ENCODE measurements at places on chromosomes 11 and 22.

GRCh38 chr11:132782102-132782501 lies 750.2 kb downstream of the OPCML start:
- no peak for DNase-seq

DNA sequence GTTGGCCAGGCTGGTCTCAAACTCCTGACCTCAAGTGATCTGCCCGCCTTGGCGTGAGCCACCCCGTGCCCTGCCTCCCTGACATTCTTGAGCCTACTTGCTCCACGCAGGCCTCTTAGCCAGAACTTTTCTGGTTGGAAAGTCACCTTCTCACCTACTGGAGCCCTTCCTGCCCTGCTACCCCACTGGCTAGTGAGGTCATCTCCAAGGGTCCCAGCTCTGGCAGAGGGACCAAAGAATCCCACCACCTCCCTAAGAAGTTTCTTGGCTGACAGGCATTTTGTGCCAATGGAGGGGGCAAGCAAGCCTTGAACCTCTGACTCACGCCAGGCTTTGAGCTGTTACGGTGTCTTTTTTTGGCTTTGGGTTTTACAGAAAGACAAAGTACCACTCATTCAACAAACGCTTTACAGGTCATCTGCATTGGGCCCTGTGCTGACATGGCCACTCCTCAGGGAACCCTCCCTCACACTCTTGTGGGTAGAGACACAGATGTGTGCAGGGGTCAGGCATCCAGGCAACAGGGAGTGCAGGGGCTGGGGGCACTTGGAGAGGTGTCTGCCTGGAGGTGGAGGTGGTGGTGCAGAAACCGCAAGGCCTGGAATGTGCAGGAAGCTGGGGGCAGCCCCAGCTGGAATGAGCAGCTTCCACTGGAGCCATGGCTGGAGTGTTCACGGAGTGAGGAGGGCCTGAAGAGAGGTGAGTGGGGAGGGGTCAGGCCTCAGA lies 27.1 kb upstream of the WNT11 start:
- DNase-seq: no peak

GRCh38 chr11:15114501-15115475 lies at the start of gene INSC:
INSC (plus strand) TSS chr11:15114923; CDS start chr11:15149175, 34,252 bp downstream.
- DNase-seq: no peak

DNA sequence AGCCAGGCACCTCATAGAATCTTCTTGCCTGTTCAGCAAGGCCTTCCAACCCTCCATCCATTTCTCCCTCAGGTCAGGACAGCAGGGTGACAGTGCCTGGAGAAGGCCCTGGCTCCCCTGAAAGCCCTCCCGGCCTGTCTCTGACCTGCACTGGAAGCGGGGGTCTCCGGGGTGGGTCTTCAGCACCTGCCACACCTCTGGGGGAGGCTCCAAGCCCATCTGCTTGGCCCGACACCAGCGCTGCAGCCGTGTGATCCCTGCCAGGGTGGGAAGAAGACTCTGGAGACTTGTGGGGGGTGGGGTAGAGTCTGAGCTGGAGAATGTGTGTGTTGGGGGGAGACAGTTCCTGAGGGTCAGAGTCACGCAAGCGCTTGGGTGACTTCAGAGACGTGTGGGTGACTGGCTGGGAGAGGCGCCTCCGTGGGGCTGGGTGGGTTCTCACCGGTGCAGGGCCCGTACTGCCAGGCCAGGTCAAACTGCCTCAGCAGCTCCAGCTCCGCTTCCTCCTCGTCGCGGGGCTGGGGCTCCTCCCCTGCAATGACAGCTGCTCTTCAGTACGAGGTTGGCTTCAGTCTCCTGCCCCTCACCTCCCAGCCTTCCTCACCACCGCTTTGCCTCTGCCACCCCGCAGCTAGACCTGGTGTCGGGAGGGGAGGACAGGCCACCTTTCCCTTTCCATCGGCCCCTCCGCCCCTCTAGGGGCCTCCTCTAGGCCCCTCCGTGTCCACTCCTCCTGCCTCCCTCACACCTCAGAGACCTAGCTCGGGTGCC lies 615 bp downstream of the POLD4 start:
- DNase-seq: no peak

GRCh38 chr22:24230911-24231656 lies 13.8 kb downstream of the GGT5 start:
- DNase-seq: peak; percentile 42

DNA sequence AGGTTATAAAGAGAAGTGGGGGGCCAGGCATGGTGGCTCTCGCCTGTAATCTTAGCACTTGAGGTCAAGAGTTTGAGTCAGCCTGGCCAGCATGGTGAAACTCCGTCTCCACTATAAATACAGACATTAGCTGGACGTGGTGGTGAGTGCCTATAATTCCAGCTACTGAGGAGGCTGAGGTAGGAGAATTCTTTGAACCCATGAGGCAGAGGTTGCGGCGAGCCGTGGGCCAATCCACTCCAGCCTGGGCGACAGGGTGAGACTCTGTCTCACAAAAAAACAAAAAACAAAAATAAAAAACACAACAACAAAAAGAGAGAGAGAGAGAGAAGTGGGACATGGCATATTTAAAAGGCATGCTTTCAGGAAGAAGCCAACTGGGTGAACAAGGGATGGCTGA lies 80.1 kb upstream of the CARD18 start:
- DNase-seq: no peak

GRCh38 chr11:41404109-41404508 lies 55.3 kb downstream of the LRRC4C start:
- DNase-seq: no peak

DNA sequence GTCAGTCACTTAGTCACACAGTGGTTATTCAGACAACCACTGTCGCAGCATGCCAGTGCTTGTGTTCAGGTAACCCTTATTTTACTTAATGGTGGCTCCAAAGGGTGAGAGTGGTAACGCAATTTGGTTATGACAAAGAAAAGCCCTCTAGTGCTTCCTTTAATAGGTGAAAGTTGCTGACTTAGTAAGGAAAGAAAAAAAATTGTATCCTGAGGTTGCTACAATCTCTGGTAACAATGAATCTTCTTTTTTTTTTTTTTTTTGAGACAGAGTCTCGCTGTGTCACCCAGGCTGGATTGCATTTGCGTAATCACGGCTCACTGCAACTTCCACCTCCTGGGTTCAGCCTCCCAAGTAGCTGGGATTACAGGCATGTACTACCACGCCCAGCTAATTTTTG lies 64.5 kb downstream of the C11orf91 start:
- no peak for DNase-seq

- DNase-seq: no peak
Measured at GRCh38 chr22:49855251-49855911, 1.7 kb downstream of the ZBED4 start.

GRCh38 chr11:115718106-115718505 lies 213.9 kb upstream of the CADM1 start:
- no peak for DNase-seq

GRCh38 chr22:27919942-27920755 lies 1.1 kb upstream of the PITPNB start:
- DNase-seq: no peak

GRCh38 chr11:3016861-3017260 lies 24.7 kb upstream of the NAP1L4 start:
- DNase-seq: no peak

DNA sequence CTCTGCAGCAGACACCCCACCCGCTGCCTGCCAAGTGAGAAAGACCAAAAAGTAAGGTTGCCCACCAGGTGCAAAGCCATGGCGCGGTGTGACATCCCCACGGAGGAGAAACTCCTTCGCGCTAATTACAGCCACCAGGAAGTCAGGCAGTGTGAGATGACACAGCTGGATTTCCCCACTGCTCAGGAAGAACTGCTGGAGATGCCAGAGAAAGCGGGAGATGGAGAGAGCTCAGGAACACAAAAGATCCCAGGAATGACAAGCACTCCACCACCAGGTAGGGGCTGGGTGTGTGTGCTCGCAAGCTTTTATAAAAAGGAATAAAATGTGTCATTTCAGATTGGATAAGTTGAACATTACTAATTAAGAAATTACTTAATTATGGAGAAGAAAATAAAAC lies 292.7 kb downstream of the OPCML start:
- no peak for DNase-seq

DNA sequence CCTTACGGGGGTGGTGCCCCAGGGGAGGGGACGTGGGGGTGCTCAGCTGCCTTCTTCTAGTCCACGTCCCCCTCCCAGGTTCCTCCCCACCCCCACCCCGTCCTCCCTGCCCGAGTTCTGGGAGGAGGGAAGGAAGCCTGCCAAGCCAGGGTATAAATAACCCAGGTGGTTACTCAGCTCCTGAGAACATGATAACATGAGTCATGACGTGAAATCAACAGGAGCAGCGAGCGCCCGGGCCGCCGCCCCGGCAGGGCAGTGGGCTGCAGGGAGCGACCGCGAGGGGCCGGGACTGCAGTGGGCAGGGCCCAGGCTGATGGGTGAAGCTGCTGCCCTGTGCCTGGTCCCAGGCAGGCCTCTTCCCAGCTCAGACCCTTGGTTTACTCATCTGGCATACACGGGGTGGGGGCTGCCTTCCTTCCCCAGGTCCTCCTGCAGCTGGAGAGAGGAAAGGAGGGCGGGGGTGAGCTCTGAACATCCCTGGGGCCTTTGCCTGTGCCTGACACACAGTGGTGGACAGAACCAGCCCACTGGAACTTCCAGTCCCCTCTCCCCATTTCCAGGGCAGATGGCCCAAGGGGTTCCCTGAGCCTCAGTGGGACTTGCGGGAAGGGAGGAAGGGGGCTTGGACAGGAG lies 8.8 kb upstream of the PDGFB start:
- no peak for DNase-seq

- no peak for DNase-seq
Measured at GRCh38 chr11:20840341-20840740, 171.0 kb downstream of the NELL1 start.

- no peak for DNase-seq
Measured at GRCh38 chr22:38638216-38638615, 18.0 kb downstream of the FAM227A start.

DNA sequence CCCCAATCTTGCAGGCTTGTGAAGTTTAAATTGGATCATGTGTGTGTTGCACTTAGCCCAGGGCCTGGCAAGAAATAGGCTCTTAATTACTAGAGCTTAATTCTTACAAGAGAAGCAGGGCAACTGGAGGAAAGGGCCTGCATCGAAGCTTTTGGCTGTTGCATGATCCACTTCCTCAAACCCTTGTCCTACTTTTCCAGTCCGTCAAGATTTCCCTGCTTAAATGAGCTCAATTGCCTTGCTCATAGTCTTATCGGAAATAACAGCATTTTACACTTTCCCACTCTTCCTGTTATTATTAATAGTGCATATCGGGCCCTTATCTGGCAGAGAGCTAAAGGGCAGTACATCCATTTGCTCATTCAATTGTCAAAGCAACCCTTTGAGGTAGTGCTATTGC lies 18.1 kb downstream of the DTX4 start:
- no peak for DNase-seq

DNA sequence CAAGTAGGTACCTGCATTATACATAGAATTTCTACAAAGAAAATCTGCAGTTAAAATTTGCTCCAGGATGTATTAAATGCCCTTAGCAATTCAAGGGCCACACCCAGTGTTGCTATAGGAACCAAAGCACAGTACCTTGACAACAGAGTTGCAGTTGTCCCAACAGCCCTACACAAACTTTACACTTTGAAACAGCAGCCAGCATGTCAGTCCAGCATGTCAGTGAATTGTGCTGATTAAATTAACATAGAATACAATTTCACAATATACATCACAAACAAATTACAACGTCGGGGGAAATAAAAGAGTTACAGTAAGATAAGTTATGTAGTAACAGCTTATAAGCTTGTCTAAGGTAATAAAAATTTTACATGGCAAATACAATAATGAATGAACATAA lies 389.2 kb downstream of the SOX6 start:
- no peak for DNase-seq

DNA sequence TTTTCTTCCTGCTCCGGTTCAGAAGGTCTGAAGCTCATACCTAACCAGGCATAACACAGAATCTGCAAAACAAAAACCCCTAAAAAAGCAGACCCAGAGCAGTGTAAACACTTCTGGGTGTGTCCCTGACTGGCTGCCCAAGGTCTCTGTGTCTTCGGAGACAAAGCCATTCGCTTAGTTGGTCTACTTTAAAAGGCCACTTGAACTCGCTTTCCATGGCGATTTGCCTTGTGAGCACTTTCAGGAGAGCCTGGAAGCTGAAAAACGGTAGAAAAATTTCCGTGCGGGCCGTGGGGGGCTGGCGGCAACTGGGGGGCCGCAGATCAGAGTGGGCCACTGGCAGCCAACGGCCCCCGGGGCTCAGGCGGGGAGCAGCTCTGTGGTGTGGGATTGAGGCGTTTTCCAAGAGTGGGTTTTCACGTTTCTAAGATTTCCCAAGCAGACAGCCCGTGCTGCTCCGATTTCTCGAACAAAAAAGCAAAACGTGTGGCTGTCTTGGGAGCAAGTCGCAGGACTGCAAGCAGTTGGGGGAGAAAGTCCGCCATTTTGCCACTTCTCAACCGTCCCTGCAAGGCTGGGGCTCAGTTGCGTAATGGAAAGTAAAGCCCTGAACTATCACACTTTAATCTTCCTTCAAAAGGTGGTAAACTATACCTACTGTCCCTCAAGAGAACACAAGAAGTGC lies 661 bp upstream of the MALAT1 start:
- DNase-seq: peak; percentile 53

- no peak for DNase-seq
Measured at GRCh38 chr22:43226377-43227238, 39.7 kb upstream of the TTLL12 start.

GRCh38 chr11:132126973-132127899 lies 756.8 kb downstream of the NTM start:
- DNase-seq: no peak

DNA sequence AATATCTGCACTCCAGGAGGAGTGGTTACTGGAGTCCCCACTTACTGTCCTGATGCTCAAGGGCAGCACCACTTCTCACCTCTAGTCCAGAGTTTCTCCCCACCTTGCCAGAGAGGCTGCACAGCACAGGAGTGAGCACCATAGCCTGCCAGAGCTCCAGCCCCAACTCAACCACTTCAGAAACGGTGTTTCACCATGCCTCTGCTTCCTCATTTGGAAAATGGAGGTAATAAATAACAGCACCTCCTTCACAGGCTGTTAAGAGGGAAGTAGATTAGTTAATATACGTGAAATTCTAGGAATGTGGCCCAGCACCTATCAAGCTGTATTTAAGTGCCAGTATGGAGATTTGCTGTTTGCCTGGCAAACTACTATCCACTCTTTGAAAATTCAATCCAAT lies 63.0 kb downstream of the GALNT18 start:
- DNase-seq: no peak

- DNase-seq: no peak
Measured at GRCh38 chr11:26971961-26972360, 22.0 kb upstream of the FIBIN start.

DNA sequence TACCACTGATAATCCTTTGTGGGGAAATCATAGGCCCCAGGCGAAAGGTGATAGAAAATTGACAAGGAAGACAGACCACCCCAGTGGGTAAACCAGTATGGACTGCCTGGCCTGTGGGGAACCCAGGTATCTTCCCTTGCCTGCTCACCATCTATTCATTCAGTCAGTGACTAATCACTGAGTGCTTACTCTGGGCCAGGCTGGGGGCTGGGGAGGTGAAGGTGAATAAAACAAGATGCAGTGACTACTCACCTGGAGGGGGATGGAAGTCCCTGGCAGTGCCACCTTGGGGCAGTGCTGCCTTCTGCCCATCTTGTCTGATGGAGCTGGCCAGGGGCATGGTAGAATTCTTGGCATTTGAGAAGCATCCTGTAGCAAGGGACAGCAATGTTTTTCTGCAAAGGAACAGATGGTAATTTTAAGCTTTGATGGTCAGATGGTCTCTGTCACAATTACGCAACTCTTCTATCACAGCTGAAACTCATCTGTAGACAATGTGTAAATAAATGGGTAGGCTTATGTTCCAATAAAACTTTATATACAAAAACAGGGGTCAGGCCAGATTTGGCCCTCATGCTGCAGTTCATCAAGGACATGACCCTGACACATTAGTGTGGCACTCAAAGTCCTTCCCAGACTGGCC lies 4.6 kb downstream of the ISX start:
- no peak for DNase-seq

- DNase-seq: no peak
Measured at GRCh38 chr11:4921796-4922195, 2.3 kb downstream of the OR51G1 start.

Measured in stimulated activated CD8-positive, alpha-beta memory T cell treated with anti-CD3 and anti-CD28 coated beads, Interleukin-2, amount 100 ng/mL, for 1 hour (primary cell).